ENCODE measurements at places on chromosomes 3 and 15.

DNA sequence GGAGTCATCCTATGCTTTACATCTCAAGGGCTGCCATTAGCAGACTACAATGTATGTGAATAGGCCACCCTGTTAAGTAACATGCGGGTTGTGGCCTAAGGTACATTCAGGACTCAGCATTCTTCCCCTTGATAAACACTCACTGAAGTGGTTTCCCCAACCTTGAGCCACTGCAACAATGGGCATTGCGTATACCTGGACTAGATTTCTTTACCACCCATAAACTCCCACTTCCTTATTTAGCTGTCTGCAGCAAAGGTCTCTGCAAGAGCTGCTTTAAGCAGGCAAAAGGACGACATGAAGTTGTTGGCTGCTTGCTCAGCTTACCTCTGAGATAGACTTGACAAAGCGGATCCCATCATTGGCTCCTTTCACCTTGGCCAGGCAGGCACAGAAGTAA is 16.2 kb downstream of the FYCO1 start:
- DNase-seq: no peak

DNA sequence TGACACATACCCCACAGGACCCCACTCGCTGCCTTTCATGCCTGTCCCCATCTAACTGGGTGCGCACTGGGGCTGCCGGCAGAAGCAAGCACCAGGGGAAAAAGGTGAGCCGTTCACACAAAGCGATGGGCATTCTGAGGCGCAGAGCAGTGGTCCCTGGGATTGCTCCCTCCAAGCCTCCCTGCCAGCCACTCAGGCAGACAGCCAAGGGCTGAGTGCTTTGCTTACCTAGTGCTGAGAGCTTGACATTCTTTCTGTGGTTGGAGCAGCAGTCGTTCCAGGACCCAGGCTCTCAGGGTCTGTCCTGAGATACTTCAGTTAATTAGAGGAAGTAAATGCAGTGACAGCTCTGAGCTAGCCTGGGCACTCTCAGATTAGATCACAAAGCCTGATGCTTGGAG is 5.7 kb downstream of the ESYT3 start:
- DNase-seq: no peak

DNA sequence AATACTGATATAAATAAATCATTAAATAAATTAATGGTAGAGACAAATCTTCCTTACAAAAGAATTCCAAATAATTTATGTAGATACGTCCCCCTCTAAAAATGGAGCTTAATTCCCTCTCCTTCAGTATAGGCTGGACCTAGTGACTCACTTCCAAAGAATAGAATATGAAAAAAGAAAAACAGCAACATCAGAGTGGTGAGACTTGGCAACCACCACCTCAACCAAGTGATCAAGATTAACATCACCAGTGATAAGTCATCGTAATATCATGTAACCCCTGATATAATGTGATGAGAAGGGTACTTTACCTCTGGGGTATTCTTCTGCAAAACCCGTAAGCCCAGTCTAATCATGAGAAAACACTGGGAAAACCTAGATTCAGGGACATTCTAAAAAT is 13.4 kb downstream of the GOLGB1 start:
- DNase-seq: no peak

GRCh38 chr15:69748576-69749185 is 296.1 kb downstream of the RPLP1 start:
- DNase-seq: no peak

GRCh38 chr15:101526442-101526841 is 36.9 kb upstream of the PCSK6 start:
- no peak for DNase-seq

DNA sequence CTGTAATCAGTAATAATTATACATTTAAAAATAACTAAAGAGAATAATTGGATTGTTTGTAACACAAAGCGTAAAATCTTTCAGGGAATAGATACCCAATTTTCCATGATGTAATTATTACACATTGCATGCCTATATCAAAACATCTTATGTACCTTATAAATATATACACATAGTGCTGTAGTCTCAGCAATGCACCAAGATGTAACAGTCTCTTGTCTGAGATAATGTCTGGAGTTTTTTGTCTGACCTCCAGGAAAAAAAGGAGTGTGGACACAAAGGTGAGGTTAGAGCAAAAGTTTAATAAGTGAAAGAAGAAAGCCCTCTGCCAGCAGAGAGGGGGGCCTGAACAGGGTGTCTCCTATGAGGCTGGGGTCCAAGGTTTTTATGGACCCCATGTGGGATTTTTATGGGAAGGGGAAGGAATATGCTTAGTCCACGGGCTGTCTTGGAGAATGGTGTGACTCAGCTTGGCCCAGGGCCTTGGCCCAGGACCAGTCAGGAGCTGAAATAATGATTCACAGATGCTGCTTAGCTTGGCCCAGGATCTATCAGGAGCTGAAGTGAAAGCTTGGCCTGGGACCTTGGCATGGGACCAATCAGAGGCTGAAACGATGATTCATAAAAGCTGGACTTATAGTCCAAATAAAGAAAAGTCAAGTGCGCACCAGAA is 545.0 kb downstream of the ZPLD1 start:
- no peak for DNase-seq

GRCh38 chr3:58074997-58075396 is 66.8 kb downstream of the FLNB start:
- DNase-seq: peak; percentile 16

DNA sequence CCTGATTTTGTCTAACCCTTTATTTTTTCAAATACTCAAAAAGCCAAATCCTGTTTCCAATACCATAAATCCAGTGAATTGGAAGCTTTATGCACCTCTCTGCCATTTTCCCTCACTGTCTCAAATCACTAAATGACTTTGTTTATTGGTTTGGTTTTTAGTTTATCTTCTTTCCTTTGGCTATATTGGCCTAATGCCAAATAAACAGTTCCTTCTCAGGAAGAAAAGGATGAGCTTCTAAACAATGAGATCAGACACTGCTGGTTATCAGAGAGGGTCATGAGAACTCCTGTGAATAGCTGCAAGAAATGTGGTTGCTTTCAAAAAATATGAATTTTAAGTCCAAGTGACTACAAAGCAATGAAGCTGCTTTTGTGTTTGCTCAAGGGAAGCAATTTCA is 359.9 kb downstream of the MECOM start:
- DNase-seq: no peak

DNA sequence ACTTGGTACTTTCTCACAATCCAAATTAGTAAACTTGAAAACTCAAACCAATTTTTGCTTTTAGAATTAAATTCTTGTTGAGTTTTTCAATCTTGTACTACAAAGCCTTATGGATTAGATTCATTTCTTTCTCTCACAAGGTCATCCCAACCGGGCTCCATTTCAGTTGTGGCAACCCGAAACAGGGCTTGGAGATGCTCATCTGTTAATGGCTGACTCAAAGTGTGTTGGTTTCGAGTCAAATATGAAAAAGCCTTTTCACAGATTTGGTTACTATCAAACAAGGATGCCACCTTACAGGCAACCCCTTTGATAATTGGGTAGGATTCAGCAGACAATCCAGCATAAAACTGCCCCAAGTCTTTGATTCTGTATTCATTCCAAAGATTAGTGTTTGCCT is 1.8 kb downstream of the EPM2AIP1 start:
- DNase-seq: no peak

All from CD4-positive, alpha-beta T cell treated with Interleukin-17A for 4 hours (primary cell).